ENCODE measurements at places on chromosomes 2 and 18.

DNA sequence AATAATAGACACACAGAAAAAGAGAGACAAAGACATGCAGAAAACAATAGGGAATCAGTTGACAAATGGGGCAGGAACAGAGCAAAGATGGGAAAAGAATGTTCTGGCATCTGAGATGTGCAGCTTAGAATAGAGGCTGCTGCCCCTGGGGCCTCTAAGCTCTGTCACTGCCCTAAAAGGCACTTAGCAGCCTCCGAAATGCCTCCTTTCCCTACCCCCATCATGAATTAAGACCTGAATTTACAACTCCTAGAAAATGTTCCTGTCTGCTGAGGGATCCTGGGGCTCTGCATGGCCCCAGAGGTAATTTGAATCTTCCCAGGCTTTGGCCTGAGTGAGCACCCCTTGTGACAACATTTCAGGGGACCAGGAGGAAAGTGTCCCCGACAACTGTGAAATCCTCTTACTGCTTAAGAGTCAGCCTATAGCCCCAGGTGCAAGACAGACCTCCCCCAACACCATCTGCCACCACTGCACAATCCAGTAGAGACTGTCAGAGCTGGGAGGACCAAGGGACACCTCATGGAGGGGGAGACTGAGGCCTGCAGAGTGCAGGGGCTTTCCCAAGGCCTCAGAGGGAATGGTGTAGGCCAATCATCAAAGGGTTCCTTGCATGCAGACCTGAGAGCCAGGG lies 24.8 kb downstream of the MRPL35 start:
- DNase-seq: no peak

- no peak for DNase-seq
These were observed 112.2 kb downstream of the SRBD1 start for GRCh38 chr2:45498661-45499550.

DNA sequence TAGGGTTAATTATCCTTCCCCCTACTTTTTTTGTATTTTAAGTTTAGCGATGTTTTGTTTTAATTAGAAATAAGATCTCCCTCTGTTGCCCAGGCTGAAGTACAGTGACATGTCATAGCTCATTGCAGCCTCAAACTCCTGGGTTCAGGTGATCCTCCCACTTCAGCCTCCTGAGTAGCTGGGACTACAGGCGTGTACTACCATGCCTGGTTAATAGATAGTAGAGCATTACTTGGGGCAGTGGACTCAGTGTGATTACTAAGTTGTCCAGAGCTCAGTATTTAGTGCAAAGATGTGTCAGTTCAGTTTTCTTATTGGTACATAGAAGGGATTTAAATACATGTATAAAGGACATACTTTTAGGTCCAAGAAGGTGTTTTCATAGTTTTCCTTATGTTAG lies 9.5 kb upstream of the ADGRF3 start:
- no peak for DNase-seq

DNA sequence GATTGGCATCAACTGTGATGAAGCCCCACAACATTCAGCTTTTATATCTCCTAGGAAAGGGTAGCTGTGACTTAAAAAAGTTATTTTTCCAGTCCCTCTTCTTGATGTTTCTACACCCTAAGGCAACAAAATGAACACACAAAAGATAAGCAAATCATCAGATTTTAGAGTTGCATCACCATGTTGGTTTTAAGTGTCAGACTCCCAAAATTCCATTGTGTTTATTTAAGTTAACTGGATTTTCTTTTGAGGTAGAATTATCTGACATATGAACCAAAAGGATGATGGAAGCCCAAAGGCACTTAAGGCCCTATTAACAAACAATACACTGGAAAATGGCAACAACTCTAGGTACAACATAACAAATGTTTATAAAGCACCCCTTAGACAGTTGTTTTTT lies 261.7 kb upstream of the SLC39A10 start:
- no peak for DNase-seq

DNA sequence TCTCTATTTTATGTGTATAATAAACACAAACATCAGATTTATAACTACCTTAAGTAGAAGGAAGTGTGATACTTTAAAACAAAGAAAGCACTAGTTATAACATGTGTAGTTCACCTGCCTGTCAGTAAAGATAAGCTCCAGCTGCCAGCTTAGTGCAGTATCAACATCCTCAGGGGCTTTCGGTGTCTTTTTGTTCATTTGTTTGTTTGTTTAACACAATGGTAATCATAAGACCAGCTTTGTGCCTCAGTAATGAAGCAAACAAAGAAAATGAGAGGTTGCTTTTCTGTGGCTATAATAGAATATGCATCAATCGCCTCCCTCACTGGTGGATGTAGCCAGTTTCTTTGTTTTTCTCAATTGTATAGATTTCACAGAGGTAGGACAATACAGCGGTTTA lies 1499.0 kb upstream of the TMEFF2 start:
- DNase-seq: no peak

DNA sequence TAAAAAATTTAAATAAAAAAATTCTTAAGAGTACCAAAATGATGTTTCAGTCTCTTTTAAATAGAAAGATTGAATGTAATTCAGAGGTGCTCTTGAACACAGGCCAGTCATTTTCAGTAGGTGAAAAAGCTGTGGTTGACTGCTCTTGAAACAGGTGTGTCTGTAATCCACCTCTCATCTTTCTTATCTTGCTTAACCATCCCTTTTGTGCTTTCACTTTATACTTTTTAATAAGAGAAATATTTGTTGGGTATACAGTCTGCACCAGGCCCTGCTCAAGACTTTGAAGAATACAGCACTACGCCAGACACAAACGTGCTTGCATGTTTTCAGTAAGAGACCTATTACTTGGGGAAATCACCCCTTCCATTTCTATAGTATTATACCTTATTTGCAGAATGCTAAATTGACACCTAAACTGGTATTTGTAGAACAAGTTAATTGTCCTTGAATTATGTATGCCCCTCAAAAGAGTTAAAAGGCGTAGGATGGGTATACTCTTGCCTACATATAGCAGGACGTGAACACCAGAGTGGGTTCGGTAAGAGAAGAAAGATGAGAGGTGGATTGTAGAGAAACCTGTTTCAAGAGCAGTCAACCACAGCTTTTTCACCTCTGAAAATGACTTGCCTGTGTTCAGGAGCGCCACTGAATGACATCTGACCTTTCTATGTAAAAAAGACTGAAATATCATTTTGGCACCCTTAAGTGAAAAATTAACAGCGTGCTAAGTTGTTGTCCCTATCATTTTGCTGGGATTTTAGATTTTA lies 4.0 kb upstream of the RTN4 start:
- DNase-seq: no peak

DNA sequence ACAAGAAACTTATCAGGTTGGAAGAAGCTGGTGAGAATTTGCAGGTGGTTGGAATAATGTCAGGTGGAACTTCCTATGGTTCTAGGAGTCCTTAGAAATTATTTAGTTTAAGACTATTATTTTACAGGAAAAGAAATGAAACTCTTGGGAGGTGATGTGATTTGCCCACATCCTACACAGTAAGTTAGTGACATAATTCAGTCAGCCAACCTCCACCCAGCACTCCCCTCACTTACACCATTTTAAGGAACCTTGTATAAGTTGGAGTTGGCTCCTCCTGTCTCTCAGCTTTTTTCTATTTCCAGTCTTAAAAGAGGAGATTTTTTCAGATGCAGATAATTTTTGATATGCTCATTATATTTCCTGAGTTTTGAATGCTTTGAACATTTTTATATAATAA lies 86.4 kb downstream of the SKA1 start:
- DNase-seq: no peak

- DNase-seq: no peak
These were observed 9.5 kb upstream of the NAT8 start for GRCh38 chr2:73651591-73652230.

DNA sequence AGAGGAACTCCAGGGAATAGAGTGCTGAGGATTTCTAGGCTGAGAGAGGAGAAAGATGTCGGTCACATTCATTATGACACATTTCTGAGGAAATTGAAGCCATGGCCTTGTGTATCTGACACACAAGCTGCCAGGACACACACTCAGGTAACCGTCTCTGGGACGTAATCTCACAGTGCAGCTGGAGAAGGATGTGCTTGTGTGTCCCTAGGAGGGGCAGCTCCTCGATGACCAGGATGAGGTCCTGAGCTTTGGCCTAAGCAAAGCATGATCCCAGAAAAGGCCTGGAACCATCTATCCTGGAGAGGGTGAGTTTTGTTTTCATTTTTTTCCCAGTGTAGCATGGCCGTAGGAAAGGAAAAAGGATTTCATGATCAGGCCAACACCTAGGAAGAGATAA lies 102.2 kb downstream of the CAPN13 start:
- no peak for DNase-seq

- no peak for DNase-seq
These were observed 41.5 kb downstream of the EPAS1 start for GRCh38 chr2:46338674-46339073.

DNA sequence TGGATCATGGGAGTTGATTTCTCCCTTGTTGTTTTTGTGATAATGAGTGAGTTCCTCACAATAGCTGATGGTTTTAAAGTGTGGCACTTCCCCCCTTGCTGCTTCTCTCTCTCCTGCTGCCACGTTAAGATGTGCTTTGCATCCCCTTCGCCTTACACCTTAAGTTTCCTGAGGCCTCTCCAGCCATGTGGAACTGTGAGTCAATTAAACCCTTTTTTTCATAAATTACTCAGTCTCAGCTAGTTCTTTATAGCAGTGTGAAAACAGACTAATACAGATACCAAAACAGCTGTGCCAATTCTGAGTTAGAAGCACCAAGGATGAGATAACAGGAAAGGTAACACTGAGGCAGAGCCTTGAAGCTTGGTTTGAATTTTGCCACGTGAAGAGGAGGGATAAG lies 44.7 kb downstream of the ITSN2 start:
- no peak for DNase-seq

GRCh38 chr2:218406949-218407618 lies 7.4 kb downstream of the CTDSP1 start:
- no peak for DNase-seq

DNA sequence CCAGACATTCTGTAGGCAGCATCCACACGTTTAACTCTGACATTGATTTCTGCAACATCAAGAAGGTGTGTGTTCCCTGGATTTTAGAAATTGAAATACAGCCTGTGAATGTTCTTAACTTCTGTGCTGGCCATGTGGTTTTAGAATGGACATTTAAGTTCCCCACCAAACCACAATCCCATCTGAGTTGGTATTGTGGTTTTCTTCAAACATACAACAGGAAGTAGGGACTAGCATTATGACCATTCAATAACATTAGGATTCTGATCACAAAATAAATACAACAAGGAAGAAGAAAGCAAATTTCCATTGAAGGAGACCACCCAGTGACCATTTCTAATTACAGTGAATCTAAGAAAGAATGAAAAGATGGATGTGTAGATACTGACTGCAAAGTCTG lies 51.2 kb downstream of the MAP3K20 start:
- DNase-seq: no peak

DNA sequence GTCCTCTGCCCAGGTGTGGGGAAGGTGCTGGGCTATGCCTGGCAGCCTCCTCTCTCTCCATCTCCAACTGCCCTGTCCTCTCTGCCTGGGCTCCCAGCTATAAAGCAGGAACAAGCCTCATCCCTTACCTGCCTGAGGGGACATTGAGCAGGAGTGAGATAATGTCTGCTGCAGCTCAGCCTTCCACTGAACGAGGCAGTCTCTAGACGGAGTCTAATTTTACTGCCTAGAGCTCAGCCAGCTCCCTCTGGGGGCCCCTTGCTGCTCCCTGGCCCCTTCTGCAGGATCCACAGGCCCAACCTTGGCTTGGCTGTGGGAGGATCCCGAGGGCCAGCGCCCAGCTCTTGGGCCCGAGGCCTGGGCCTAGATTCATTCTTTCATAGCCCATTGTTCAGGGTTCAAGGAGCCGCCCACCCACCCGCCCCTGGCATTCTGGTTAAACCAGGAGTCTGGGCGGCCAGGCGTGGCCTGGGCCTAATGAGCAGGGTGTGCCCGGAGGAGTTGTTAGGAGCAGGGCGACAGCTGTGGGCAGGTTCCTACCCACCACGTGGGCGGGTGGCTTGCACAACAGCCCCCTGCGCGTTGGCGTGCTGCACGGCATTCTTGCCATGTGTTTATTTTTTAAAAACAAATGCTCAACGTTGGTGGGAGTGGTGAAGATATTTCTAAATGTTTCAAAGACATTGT lies 44.6 kb downstream of the FOSL2 start:
- DNase-seq: no peak

All from urothelium cell line (cell line).